ENCODE measurements at places on chromosomes 7 and 10.
A peak's percentile ranks its signal among the peaks of the same experiment; 100 is the strongest.

DNA sequence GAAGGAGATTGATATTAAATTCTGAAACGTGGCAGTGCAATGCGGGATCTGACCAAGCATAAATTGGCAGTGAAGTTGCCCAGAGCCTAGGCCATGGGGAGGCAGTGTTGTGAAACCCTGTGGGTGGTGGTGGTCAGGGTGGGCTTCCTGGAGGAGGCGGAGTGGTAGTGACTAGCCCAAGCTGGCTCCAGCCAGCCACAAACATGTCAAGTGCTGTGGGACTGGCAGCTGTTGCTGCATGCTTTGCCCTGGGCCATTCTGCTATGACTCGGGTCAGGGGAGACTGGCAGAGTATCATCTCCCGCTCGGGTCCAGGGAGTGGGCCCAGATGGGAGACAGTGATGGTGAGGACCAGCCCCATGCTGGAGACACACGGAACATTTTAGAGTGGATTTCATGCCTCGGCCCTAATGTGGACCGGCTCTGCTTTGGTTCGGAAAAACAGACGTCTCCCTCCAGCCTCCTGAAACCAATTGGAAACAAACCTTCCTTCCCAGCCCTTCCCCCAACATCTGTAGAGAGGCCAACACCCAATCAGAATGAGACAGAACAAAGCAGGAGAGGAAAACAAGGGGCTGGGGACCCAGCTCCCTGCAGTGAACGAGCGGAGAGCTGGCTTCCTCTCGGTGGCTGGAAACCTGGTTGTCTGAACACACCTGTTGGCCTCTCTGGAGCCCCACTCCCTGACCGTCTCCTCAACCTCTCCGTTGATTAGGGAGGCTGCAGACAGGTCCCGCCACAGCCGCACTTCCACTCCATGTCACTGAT, 58.2 kb downstream of the TMEM270 start:
- no peak for DNase-seq

DNA sequence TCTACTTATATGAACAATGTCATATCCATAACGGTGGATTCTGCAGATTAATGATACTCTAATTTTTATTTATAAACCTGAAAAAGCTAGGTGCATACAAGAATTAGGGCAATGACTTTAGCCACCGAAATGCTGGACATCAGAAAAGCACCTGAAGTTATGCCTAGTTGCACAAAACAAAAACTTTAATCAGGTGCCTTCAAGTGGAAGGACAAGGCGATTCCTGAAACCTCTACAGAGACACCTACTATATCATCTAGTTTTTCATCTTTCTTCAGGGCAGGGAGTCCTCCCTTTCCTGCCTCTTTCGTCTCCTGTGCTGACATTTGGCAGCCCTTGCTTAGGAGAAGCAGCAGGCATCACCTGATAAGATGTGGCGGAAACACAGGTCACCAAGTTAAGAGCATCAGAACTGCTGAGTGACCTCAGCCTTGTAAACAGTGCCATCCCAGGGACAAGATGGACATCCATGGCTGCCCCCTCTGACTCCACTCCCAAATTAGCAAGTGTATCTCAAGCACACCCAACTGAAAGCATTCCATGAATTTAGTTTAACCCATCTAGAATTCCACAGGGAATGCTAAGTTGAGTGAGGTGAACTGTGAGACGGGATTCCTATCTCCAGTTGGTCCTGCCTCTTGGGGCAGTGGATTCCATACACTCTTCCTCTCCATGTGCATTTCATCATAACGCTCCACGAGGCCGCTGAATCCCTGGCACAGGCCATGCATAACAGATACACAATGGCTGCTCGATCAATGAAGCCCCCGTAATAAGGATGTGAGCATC, 5.8 kb downstream of the ITPRIP start:
- no peak for DNase-seq

DNA sequence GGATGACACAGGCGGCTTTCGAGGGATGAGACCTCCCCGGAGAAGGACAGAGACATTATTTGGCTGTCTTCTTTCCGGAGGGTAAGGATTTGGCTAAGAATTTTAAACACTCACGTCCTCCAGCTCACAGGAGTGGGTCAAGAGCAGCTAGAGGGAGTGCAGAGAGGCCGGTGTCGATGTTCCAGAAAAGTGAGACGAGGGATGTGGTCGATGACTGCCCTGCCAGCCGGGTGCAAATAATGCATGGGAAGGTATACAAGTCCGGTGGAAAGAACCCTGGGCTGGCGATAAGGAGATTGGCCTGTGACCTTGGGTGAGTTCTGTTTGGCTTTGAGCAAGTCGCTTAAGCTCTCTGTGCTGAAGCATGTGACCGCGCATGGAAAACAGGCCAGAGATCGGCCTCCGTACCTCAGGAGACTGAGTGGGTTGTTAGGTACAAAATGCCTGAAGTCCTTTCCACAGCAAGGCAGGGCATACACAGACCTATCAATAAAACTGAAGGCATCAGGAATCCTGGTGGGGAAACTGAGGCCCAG, 149.1 kb downstream of the UBE2H start:
- no peak for DNase-seq

- no peak for DNase-seq
These were observed 91.1 kb downstream of the CDK6 start for GRCh38 chr7:92745241-92745640.

GRCh38 chr10:77531441-77532001, 106.1 kb downstream of the KCNMA1 start:
- no peak for DNase-seq

DNA sequence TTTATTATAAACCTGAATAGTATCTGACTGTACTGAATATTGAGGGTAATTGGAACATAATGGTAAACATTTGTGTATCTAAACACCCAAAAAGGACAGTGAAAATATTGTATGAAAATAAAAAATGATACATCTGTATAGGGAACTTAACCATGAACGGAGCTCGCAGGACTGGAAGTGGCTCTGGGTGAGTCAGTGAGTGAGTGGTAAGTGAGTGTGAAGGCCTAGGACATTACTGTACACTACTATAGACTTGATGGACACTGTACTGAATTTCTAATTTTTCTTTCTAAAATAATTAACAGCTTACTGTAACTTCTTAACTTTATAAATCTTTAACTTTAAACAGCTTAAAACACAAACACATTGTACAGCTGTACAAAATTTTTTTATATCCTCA, 454.5 kb upstream of the FZD8 start:
- no peak for DNase-seq

- DNase-seq, result no peak
These were observed 126.9 kb upstream of the BTBD16 start for GRCh38 chr10:122144199-122144598.

GRCh38 chr7:24745355-24745754, 11.9 kb downstream of the GSDME start:
- no peak for DNase-seq

DNA sequence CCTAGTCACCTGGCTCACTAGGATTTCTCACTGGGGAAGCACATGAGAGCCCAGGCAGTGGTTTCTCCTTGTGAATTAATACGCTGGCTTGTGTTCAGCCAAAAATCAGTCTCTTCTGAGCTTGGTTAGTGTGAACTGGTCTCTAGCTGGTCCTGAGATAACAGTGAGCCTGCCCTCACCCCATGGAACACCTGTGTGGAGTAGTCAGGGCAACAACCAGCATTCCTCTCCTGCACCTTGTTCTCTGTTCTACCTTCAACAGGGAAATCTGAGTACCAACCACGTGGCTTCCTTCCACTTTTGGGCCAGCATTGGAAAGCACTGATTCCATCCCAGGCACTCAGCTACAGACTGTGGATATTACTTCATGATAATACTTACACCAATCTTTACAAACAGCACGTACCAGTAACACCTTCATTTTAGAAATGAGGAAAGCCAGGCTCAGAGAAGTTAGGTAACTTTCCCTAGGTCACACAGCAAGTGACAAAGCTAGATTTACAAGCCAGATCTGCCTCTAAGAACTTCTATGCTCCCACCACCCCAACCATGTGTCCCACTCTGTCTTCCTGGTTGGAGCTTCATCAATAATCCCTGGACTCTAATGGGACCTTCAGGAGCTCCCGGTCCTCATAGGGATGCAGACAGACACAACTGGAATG, 106.6 kb downstream of the GRID1 start:
- no peak for DNase-seq

DNA sequence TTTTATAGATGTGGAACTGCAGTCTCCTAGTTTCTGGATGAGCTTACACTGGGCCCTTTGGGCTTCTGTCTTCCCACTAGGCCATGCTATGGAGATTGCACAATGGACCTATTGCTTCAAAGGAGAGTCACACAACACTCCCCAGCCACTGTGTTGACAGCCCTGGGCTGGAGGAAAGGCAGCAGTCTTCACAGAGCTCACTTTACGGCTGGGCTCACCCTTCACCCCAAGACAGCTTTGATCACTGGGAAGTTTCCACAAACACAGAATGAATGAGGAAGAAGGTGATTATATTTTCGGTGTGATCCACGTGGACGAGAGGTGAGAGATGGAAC, 92.7 kb upstream of the GDF10 start:
- DNase-seq, result no peak

GRCh38 chr10:114010316-114010715, 33.4 kb upstream of the ADRB1 start:
- DNase-seq, result no peak

- DNase-seq, result peak; percentile 22
These were observed 136.0 kb downstream of the KIF20B start for GRCh38 chr10:89837165-89838043.

DNA sequence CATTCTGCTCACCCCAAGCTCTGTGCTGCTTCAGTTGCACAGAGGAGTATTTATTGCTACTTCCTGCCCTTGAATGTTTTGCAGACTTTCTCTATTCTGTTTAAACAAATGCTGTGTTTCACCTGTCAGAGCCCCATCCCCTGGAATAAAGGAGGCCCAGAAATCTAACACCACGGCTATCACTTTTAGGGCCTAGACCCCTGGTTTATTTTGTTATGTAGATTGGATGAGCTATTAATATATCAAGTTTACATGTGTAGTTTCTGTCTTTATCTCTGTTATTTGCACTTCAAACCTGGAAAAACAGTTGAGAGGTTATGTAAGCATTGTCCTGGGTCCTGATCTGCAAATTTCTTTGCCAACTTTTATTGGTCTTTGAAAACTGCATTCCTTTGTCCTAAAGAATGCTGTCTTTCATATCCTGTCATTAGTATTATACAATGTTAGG, 630.1 kb downstream of the PARD3 start:
- no peak for DNase-seq

DNA sequence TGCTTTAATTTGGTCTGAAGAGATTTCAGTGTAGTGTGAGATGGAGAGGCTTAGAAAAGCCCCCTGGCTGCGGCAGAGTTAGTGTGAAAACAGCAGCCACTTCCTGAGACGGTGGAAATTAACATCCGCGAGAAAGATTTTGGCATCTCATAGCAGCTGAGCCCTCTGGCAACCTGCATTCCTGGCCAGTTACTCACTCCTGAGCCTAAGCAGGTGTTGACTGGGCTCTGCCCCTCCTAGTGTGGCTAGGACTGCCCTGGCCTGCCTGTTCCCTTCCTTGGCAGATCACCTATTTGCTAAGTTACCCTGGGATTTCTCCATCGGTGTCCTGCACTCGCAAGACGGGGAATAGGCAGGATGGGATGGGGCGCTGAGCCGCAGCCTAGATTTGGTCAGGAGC, 57.6 kb upstream of the LMTK2 start:
- DNase-seq, result no peak

GRCh38 chr7:33702514-33703054, 202.8 kb upstream of the BMPER start:
- no peak for DNase-seq

DNA sequence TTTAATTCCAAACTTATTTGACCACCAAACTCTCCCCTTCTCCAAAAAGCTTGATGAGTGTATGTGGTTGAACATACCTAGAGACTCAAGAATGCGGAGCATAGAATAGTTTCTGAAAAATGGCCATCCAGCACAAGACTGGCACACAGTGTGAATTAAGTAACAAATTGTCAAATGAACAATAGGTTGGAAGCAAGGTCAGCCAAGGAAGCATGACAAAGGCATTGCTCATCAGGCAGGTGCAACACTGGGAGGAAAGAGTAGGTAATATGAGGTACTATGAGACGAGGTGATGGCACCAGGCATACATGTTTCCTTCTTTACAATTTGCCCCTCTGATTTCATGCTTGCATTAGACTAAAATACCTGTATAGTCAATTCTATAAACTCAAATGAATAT, 73.7 kb downstream of the DKK1 start:
- DNase-seq, result no peak

DNA sequence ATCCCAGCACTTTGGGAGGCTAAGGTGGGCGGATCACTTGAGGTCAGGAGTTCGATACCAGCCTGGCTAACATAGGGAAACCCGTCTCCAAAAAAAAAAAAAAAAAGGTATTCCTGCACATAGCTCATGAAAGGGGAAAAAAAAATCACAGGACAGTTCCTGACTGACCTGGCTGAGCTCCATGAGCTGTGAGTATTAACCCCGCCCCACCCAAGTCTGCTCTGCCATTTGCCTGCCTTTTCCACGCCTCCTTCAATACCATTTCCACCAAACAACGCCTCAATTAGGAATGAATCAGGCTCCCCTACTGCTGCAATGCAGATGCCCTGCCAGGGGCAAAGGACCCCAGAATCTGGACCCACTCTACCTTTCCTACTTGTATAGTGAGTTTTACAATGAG, 55.0 kb downstream of the PDIA4 start:
- DNase-seq, result no peak

- no peak for DNase-seq
These were observed 130.9 kb downstream of the OAT start for GRCh38 chr10:124287791-124288190.

GRCh38 chr10:75029857-75030256, 81.6 kb upstream of the SAMD8 start:
- DNase-seq, result no peak

DNA sequence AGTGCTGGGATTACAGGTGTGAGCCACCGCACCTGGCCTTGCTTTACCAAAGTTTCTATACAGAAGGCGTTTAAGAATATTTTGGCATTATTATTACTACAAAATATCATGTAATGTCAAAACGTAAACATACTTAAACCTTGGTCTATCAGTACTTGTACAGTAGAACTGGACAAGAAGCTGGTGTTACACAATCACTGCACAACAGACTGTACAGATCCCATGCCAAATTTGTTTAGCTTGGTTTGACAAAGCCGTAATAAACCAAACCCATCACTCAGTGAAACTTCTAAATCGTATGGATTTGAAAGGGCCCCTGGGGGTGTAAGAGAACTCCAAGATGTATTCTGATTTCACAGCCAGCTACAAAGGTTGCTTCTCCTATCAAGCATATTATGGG, 51.8 kb upstream of the RHEB start:
- no peak for DNase-seq

GRCh38 chr10:130820880-130821482, 490.5 kb downstream of the TCERG1L start:
- no peak for DNase-seq

GRCh38 chr10:104043185-104043830, 42.4 kb downstream of the COL17A1 start:
- DNase-seq, result no peak

- no peak for DNase-seq
These were observed 262.7 kb downstream of the CELF2 start for GRCh38 chr10:11280187-11280932.
